Activated CD4-positive, alpha-beta memory T cell treated with anti-CD3 and anti-CD28 coated beads, Interleukin-2, amount 10 ng/mL, durations not matched to agents 7 days and 5 days (primary cell): ENCODE measurements at places on chromosomes 16 and 17. TPM values are rescaled to one million over a fixed set of nuclear protein-coding genes. Genes with fewer than 3 reads are reported as not detected.

- no peak for DNase-seq
Observed at GRCh38 chr16:25011891-25012514, 3.2 kb downstream of the ARHGAP17 start.

DNA sequence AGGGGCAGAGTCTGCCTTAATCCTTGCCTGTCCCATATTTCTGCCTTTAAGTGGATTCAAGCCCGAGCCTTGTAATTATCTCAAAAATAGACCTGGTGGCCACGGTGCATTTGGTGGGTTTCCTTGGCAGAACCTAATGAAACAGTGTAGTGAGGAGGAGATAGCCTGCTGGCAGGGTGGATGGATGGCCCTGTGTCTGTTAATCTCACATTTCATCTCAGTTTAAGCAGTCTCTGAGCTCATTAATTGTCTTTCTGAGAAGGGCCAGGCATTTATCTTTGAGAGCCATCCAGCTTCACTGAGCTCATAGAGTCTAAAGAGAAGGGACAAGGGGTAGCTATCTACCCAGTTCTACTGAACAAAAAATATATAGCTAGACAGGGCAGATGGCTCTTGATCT lies 364.0 kb upstream of the EEF2KMT start:
- DNase-seq, result no peak

DNA sequence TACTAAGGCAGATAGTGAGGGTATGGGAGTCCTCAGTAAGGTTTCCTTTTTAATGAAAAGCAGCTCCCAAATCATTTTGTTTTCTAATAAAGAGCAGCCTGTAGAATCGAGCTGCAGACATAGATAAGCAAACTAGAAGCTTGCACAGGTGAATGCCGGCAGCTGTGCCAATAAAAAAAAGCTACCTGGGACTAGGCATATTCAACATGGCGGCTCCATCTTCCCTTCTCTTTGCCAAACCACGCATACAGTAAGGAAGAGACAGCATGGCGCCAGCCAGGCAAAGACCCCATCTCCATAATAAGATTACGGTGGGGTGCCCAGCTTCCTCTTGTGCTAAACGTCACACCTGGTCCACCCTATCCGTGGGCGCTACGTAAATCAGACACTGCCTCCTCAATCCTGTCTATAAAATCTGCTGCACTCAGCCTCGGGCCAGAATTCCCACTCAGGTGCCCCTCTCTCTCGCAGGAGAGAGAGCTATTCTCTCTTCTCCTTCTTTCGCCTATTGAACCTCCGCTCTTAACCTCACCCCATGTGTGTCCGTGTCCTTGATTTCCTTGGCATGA lies 92.7 kb upstream of the FA2H start:
- no peak for DNase-seq

The BEAN1 gene
- total RNA-seq, result not detected

The CRYM gene
- not detected for total RNA-seq

DNA sequence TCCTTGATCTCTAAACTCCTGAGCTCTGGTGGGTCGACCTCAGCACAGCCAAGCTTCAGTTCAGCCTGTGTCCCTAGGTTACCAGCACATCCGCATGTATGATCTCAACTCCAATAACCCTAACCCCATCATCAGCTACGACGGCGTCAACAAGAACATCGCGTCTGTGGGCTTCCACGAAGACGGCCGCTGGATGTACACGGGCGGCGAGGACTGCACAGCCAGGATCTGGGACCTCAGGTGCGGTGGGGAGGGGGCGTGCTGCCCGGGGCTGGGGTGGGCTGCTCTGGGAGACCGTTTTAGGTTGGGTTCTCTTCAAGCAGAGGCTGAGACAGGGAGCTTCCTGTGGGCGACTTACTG lies 1.1 kb downstream of the MLST8 start:
- DNase-seq, result no peak

- no peak for DNase-seq
Observed at GRCh38 chr17:50360486-50361115, 12.4 kb downstream of the MRPL27 start.

DNA sequence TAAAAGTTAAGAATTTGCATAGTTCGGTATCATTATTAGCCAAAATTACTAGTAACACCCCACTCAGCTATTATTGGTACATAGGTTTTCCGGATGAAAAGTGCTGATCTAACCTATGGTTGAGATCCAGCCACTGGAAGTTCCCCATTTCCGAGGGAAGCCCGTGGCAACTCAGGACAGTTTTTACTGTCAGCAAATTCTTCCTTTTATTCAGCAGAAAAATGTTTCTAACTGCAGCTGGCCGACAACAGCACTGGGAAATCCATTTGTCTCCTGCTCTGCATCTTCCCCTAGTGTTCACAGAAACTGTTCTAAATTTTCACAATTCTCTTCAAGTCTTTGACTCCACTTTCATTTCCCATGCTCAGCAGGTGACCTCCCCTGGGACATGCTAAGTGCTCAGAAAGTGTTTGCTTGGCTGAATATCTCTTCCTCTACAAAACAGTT lies 15.5 kb upstream of the MMD start:
- DNase-seq, result no peak

GRCh38 chr17:17572010-17572785 lies 19.3 kb downstream of the PEMT start:
- no peak for DNase-seq

DNA sequence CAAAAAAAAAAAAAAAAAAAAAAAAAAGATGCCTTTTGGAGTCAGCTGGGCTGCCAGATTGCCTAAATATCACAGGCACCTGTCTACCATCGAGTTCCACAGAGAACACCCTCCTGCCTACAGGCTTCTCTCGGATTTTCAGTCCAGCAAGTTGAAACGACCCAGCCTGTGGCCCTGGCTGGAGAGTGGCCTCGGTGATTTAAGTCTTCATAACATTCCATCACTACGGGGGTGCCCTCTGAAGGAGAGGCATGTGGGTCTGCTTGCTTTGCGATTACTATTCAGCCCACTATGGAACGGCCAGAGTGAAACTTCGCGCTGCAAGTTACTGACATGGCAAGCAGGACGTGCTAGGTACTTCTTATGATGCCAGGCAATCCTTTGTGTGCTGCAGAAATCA lies 42.8 kb downstream of the MARCHF10 start:
- DNase-seq, result no peak

GRCh38 chr16:56212144-56212543 lies 20.9 kb downstream of the GNAO1 start:
- DNase-seq, result no peak

The DNAAF8 gene
- total RNA-seq, result not detected

DNA sequence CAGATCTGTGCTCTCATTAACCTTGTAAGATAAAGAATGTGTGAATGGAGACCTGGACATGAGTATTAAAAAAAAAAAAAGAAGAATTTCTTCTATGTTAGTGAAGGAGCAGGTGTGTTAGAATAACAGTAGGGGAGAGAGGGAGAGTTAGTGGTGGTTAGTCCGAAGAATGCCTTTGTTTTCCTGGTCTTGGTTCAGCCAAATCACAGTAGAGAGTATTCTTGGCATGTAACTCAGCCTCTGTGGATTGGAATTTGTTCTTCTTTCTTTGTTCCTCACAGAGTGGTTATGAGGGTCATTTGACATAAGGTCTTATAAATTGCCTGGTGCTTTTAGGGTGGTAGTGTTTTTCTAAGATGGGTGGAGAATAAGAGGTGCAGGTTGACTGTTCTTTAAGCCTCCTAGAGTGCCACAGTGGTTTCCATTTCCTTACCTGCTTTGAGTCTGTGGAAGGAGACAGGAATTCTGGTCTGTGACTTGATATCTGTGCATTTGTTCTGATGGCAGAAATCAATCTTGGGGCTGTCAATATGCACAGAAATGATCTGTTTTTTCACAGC lies 17.6 kb downstream of the NUP93 start:
- DNase-seq, result no peak

The RNF222 gene
- 0.18 TPM for total RNA-seq

The GP2 gene
- not detected for total RNA-seq

GRCh38 chr17:2563061-2563460 lies 30.4 kb upstream of the PAFAH1B1 start:
- no peak for DNase-seq

- no peak for DNase-seq
Observed at GRCh38 chr16:1027501-1027815, 45.1 kb upstream of the SSTR5 start.

- DNase-seq, result no peak
Observed at GRCh38 chr16:65071433-65072311, 50.2 kb downstream of the CDH11 start.

DNA sequence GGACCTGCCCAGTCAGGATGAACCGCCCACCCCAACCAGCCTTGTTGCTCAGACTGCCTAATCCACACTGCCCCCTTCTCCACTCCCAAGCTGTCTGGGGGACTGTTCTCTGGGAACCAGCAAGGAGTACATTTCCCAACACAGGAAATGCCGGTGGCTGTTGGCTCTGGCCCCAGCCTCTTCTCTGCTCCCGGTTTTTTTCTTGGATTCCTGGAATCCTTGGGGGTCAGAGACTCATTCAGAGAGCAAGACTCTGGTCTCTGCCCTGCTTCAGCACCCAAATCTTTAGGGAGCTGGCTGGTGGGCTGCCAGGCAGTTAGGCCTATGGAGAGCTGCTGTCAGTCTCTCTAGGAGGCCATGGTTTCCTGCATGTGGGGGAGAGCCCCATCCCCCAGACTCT lies 10.8 kb upstream of the MTMR4 start:
- DNase-seq, result no peak

The SLFN12 gene
- 22.7 TPM for total RNA-seq

GRCh38 chr17:8341456-8341855 lies 1.8 kb downstream of the ODF4 start:
- DNase-seq, result no peak

- no peak for DNase-seq
Observed at GRCh38 chr17:31453896-31454295, 62.4 kb downstream of the RAB11FIP4 start.

DNA sequence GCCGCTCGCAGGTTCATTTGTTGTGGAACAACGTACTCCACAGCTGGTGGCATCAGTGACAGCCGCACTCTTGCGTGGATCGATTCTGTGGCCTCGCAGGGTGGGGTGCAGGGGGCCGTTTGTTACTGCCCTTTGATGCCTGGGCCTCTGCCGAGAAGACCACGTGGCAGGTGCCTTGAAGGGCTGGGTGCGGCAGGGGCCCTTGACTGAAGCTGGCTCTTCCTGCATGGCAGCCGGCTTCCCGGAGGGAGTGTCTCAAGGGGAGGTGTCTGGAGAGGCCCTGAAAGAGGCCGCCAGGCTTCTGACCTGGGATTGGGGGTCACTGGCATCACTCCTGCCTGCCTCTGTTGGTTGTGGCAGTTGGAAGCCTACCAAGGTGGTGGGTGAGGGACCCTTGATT lies 43.8 kb downstream of the TBCD start:
- no peak for DNase-seq

GRCh38 chr17:50627782-50628601 lies 6.7 kb upstream of the ABCC3 start:
- no peak for DNase-seq

GRCh38 chr17:44390250-44390870 lies 911 bp upstream of the ITGA2B start:
- DNase-seq, result no peak

GRCh38 chr16:89198417-89199240 lies 1.7 kb downstream of the SLC22A31 start:
- DNase-seq, result no peak

GRCh38 chr17:63106050-63106449 lies 140.0 kb downstream of the TANC2 start:
- DNase-seq, result no peak

- DNase-seq, result no peak
Observed at GRCh38 chr17:7775051-7775450, 57.5 kb downstream of the DNAH2 start.

The CFDP1 gene
- total RNA-seq, result 35.1 TPM
